ENCODE measurements at places on chromosomes 7 and 10.

GRCh38 chr10:93235686-93236085 is 162.0 kb downstream of the CYP26A1 start:
- DNase-seq: no peak

- peak; percentile 25 for DNase-seq
Observed at GRCh38 chr10:92240289-92241157, 50.4 kb downstream of the CPEB3 start.

DNA sequence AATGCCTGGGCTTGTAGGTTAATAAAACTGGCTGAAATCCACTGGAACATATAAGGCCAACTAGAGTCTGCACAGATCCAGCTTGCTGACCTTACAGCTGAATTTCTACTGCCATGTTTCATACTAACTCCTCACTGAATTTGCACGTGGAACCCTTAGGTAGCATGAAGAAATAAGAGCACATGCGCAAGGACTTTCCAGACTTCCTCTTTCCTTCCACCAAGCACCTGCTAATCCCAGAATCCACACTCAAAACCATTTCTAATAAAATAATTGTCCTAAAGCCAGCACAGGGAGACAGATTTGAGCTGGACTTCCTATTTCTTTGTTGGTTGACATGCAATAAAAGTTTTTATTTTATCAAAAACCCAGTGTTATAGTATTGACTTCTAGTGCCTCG is 46.8 kb downstream of the NPVF start:
- DNase-seq: no peak

DNA sequence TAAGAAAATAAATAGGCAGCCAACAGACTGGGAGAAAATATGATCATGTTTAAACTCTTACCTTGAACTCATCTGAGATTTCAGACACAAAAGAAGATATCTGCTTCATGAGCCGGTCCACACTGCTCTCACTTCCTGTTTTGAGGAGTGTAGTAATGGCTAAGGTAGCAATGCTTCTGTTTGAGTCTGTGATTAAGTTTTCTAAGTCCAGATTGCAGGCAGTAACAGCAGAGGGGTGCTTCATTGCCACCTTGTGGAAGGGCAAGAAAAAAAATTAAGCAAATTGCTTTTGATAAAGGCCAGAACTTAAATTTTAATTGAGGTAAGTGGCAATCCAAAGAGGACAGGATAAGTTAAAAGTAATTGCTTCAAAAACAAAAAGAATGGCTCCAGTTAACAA is 69.1 kb downstream of the MEST start:
- no peak for DNase-seq

DNA sequence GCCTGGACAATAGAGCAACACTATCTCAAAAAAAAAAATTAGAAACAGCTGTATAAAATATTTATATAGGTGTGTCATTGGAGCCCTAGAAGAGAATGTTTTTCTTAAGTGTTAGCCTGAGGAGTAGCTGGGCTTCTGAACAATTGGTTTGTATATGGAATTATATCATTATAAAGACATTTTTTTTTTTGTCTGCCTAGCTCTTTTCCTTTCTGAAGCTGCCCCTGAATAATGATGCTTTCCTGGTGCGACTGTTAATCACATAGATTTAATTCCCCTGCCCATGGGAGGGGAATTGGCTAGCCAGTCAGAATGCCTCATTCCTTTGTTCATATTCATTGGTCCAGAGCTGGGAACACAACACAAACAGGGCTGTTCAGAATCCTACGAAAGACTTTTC is 13.9 kb upstream of the ABCC2 start:
- DNase-seq: no peak

DNA sequence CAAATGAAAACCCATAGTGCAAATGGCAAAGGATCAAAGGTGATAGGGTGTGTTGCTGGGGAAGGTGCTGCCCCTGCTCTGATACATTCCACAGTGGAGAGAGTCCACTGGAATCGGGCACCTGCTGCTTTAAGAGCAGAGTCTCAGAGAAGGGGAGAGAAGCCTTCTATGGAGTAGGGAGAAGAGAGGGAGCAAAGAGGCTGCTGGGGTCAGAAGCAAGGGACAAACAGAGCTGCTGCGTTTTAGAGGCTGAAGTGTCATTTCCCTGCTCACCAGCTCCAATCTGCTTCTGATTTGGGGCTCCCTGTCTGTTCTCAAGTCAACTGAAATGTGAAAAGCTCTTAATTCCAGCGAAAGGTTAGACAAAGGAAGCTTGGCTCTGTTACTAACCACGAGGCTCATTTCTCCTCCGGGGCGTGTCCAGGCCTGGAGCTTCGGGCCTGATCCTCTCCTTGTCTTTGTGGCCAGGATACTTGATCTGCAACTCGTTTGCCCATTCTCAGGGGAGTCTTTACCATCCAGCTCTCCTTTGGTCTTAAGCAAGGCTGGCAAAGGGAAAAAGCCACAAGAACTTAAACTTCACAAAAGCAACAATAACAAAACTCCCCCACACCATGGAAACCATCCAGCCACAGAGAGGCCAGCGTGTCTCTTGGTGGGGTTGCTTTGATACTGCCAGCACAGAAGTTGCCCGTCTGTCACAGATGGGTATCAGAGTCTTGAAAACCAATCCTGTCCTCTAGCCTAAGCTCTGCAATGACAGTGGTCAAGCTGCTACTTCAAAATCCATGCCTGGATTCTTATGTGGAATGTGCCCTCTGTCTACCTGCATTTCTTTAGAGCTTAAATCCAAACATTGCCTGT is 692.6 kb downstream of the SUGCT start:
- no peak for DNase-seq

DNA sequence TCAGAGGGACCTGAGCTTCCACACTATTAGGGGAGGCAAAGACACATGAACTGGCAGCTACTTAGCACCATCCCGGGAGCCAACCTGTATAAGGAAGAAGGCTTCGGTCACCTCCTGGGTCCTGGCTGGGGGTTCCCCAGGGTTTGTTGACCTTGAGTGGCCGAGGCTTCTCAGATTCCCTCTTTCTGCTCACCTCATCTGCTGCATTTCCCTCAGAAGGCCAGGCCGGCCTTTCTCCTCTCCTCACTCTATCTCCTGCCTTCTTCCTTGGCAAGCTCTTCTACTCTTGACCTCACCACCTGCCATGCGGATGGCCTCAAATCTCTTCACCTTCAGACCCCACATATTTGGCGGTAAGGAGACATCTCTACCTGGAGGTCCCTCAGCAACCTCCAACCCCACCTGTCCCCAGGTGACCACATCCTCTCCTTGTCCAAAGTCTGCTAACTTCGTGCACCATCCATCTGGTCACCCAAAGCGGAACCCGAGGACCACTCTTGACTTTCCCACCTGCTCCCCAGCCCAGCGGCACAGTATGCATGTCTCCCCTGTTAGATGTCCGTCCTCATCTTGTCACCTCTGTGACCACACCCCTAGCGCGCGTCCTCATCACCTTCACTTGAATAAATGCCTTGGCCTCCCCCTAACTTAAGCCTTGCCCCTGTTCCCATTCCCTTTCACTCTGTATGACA is 133.8 kb upstream of the UNC5B start:
- no peak for DNase-seq

DNA sequence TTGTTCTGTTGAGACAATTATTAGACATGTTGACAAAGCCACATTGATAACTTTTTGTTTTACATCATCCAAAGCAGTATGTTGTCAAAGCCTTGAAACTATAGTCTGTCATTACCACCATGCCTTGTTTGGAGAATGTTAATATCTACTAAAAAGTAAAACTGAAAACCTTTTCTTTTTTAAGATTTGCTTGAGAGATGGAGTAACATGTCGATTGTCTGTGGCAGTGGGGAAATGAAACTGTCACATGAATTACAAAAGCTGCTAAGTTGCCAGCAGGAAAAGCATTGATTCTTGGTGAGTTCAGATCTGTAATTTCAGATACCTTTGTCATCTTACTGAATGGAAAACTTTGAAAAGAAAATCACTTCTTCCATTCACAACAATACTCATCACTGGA is 69.1 kb downstream of the TFPI2 start:
- DNase-seq: no peak

GRCh38 chr10:69800109-69800508 is 1.6 kb upstream of the COL13A1 start:
- no peak for DNase-seq

All from NCI-H1092 (cell line).